SW 1271 (cell line): ENCODE measurements at places on chromosomes 6 and 20.

- DNase-seq = no peak
Measured at GRCh38 chr20:58071991-58072390, 156.5 kb downstream of the ANKRD60 start.

DNA sequence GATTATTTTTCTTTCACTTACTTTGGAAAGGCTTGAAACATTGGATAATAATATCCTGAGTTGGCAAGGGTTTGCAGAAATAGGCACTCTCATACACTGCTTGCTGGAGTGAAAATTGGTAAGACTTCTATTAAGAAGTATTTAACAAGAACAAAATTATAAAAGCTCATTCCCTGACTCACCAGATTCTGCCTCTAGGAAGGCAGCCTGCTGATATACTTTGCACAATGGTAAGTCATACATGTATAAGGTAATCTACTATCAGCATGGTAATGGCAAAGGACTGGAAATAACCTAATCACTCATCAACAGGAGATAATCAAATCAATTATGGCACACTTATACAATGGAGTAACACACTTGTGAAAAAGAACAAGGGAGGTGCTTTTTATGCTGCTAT lies 85.8 kb downstream of the PLCG1 start:
- DNase-seq = no peak

- no peak for DNase-seq
Measured at GRCh38 chr20:17659801-17660200, 22.2 kb downstream of the RRBP1 start.

- no peak for DNase-seq
Measured at GRCh38 chr6:53361549-53362031, 12.8 kb upstream of the ELOVL5 start.

- no peak for DNase-seq
Measured at GRCh38 chr6:46130666-46131065, 877 bp downstream of the ENPP4 start.

- no peak for DNase-seq
Measured at GRCh38 chr6:138044458-138044857, 62.8 kb downstream of the PERP start.

- no peak for DNase-seq
Measured at GRCh38 chr6:160102399-160102798, 19.2 kb upstream of the SLC22A1 start.

DNA sequence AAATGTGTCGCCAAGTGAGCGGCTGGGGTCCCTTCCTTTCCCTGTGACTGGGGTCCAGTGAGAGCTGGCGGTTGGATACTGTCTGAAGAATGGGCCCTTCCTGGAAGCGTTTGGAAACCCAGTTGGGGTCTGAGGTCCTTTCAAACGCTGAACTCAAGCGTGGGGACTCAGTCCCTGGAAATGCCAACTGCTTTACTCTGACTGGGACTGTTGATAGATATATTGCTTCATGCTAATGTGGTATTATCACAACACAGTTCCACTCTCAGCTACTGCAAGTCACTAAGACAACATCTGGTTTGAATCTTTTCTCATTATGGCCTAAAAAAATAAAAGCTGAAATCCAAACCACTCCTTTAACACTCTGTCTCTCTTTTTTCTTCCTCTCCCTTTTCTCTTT lies 23.7 kb upstream of the PSMF1 start:
- no peak for DNase-seq
